NCI-H1092 treated with DMSO at 0.1 percent for 48 hours (cell line): ENCODE measurements at places on chromosomes 13 and 19.

DNA sequence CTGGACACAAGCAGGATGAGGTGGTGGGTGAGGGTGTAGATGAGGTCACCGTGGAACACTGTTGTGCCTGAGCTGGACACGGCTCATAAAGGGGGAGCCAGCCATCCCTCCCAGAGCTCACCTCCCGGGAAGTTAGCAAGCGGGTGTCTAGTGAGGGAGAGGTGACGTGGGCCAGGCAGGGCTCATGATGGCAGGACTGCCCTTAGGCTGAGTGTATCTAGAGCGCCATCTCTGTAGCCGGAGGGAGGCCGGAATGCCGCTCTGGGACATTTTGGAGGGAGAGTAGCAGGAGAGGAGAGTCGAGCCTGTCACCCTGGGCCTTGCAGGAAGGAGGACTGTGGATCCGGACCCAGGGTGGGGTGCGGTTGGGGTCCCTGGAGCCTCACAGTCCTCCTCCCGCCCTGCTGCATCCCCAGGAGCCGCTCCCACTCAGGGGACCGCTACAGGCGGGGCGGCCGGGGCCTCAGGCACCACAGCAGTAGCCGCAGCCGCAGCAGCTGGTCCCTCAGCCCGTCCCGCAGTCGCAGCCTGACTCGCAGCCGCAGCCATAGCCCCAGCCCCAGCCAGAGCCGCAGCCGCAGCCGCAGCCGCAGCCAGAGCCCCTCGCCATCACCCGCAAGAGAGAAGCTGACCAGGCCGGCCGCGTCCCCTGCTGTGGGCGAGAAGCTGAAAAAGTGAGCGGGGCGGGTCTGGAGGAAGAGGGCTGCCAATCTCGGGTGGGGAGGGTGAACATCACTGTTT lies 9.2 kb downstream of the ZNF296 start:
- no peak for DNase-seq

GRCh38 chr13:55727683-55728082 lies 1413.0 kb upstream of the PRR20A start:
- no peak for DNase-seq

DNA sequence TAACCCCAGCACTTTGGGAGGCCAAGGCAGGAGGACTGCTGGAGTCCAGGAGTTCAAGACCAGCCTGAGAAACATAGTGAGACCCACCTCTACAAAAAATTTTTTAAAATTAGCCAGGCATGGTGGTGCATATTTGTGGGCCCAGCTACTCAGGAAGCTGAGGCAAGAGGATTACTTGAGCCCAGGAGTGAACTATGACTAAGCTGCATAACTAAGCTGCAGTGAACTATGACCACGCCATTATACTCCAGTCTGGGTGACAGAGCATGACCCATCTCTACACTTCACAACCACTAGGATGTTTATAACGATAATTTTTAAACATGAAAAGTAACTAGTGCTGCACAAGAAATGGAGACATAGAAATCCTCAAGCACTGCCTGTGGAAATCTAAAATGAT lies 352.7 kb upstream of the SGCG start:
- DNase-seq: no peak

- DNase-seq: peak; percentile 18
Measured at GRCh38 chr19:17073869-17074633, 1.2 kb downstream of the HAUS8 start.

GRCh38 chr13:80251403-80251802 lies 89.5 kb downstream of the SPRY2 start:
- DNase-seq: no peak
